ENCODE measurements at places on chromosomes 11 and 22. TPM values are rescaled to one million over a fixed set of nuclear protein-coding genes. Genes with fewer than 3 reads are reported as not detected.

GRCh38 chr11:63958008-63958407 lies 16.4 kb upstream of the COX8A start:
- peaks cover 7% of the 10 kb centered on the region for H3K4me1 ChIP-seq
- H3K27ac ChIP-seq = no peak overlapping the region
- no peak for DNase-seq
- peaks cover 28% of the 10 kb centered on the region for H3K36me3 ChIP-seq
- no peaks in the 10 kb centered on the region for H3K27me3 ChIP-seq
- H3K4me3 ChIP-seq = no peak overlapping the region

GRCh38 chr11:84471501-84471900 lies 1155.6 kb downstream of the DLG2 start:
- H3K4me3 ChIP-seq = no peak overlapping the region
- H3K27ac ChIP-seq = no peak overlapping the region
- no peak for DNase-seq
- H3K36me3 ChIP-seq = no peaks in the 10 kb centered on the region
- H3K27me3 ChIP-seq = no peaks in the 10 kb centered on the region

- no peak for DNase-seq
- no peaks in the 10 kb centered on the region for H3K36me3 ChIP-seq
- no peak overlapping the region for H3K4me3 ChIP-seq
- no peaks in the 10 kb centered on the region for H3K27me3 ChIP-seq
Measured at GRCh38 chr11:75505916-75506692, 19.6 kb downstream of the GDPD5 start.

DNA sequence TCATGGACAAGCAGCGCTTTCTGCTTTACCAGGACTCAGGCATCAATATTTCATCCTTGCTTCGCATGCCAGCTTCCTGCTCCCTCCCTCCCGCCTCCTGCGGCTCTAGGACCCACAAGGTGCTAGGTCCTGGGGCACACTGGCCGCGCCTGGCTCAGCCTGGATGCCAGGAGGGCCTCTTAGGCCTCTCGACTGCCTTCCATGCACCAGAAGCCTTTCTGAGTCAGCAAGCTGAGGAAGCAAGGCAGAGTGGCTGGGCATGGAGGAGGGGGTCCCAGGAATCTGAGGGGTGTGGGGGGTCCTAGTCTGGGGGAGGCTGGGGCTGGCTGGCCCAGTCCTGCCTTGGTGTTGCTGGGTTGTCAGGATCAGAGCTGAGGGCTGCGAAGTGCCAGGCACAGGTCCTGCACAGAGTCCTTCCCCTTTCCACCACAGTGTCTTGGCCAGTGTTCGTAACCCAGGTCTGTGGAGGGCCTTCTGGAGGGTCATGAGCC lies 61.0 kb upstream of the THY1 start:
- no peak for DNase-seq
- H3K27me3 ChIP-seq = peaks cover 56% of the 10 kb centered on the region
- H3K27ac ChIP-seq = no peak overlapping the region
- no peak overlapping the region for H3K4me3 ChIP-seq

GRCh38 chr11:82831364-82831763 lies 68.9 kb downstream of the PRCP start:
- no peak for DNase-seq
- no peak overlapping the region for H3K27ac ChIP-seq
- H3K4me1 ChIP-seq = no peaks in the 10 kb centered on the region
- H3K27me3 ChIP-seq = no peaks in the 10 kb centered on the region
- H3K4me3 ChIP-seq = no peak overlapping the region

GRCh38 chr22:30408388-30409102 lies 11.7 kb downstream of the SEC14L2 start:
- peaks cover 2% of the 10 kb centered on the region for H3K4me1 ChIP-seq
- H3K27me3 ChIP-seq = no peaks in the 10 kb centered on the region
- H3K27ac ChIP-seq = no peak overlapping the region
- no peak overlapping the region for H3K4me3 ChIP-seq
- peak; percentile 65 for DNase-seq
- H3K36me3 ChIP-seq = peaks cover 39% of the 10 kb centered on the region

GRCh38 chr22:45885941-45886395 lies 91.0 kb downstream of the WNT7B start:
- no peaks in the 10 kb centered on the region for H3K36me3 ChIP-seq
- peaks cover 27% of the 10 kb centered on the region for H3K27me3 ChIP-seq
- H3K4me1 ChIP-seq = peaks cover 4% of the 10 kb centered on the region
- no peak overlapping the region for H3K4me3 ChIP-seq
- no peak overlapping the region for H3K27ac ChIP-seq

GRCh38 chr22:22887621-22888503 lies at the start of gene IGLL5:
IGLL5 (plus strand) TSS chr22:22887816; CDS start chr22:22888054, 238 bp downstream.
- H3K36me3 ChIP-seq = no peaks in the 10 kb centered on the region
- peaks cover 6% of the 10 kb centered on the region for H3K27me3 ChIP-seq
- H3K4me1 ChIP-seq = no peaks in the 10 kb centered on the region
- DNase-seq = no peak
- no peak within 1 kb of the TSS for H3K27ac ChIP-seq

DNA sequence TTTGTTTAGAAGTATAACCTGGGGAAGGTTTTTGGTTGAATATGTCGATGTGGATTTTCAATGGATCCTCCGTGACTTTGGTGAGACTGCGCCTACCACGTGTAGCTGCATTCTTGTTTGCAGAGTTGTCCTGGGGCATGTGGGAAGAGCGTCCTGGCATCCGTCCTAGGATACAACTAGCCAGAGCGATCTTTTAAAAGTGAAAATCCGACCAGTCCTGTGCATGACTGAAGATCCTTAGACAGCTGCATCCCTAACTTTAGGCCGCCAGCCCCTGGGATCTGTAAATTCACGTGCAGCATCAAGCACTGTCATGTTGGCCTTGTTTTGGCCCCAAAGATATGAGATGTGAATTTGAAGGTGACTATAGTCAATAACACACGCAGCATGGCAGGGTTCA lies 22.4 kb upstream of the THY1 start:
- no peak for DNase-seq
- no peak overlapping the region for H3K4me3 ChIP-seq
- no peaks in the 10 kb centered on the region for H3K27me3 ChIP-seq
- peaks cover 15% of the 10 kb centered on the region for H3K4me1 ChIP-seq

DNA sequence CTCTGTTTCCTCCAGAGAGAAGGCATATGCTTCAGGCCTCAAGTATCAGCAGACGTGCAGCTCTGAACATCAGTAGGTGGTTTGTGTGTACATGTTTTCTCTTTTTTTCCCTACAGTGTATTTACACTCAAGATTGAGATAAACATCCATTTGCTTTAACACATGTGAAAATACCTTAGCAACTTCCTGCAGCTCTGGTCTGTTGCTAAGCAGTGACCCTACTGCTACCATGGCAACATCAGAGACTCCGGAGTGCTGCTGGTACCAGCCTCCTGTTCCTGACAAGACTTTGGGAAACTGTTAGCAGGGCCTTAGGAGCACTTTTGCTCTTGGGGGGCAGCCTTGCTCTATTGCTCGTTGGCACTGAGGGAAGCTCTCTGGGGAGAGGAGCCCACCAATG lies 221.2 kb upstream of the PLET1 start:
- H3K4me3 ChIP-seq = no peak overlapping the region

DNA sequence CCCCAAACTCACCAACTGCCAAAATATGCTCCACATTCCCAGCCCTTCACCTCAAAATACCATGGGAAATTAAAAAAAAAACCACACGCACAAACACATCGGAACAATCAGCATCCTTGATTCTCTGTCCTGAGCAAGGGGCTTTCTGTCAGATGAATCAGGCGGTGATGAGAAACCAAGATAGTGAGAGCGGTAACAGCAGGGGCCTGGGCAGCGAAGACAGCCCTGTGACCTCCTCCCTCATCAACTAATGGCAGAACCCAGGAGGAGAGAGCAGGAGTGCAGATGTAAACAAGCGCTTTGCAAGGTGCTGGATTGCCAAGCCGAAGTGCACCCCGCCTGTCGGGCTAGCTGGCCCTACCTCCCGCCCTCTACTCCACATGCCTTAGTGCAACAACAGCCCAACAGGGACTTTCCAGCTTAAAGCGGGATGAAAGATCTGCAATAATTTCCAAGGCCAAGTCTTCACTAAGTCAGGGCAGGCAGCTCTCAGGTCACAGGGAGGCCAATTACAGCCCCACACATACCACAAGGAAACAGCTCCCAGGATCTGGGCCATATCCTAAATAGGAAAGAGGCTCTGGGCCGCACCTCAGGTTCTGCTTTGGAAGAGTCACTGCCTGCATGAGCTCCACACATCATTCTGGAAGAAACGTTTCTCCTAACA lies 72.2 kb upstream of the BID start:
- no peaks in the 10 kb centered on the region for H3K4me1 ChIP-seq
- H3K27ac ChIP-seq = no peak overlapping the region
- 0 out of 2 replicates have a peak, but pooled peaks cover 2% of the 10 kb centered on the region for H3K36me3 ChIP-seq
- no peaks in the 10 kb centered on the region for H3K27me3 ChIP-seq

DNA sequence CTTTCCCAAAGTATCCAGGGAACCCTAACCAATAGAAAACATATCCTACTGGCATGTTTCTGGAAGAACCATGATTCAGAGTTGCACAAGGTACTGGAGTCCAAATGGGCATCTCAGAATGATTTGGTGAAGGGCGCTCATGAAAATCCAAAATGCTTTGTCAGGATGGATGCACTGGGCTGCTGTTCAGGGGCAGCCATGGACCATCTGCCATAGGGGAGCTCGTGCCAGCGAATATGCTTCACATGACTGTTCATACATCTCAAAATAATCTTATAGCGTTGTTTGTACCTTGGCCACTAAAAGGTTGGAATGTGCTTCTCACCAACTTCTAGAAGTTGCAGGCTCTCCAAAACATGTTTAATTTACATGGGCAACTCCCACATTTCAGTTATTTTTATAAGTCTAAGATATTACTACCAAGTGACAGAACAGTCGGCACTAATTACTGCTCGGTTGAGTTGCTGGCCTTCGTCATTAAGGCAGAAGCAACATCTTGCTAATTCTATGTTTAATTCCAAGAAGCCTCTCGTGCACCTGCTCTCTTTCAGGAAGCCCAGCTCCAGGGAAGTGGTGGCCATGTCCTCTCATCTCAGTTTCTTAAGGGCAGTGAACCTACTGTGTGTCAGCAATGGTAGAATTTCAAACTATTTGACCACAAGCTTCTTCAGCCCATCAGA lies 1497.7 kb downstream of the TBC1D22A start:
- no peak for DNase-seq
- H3K27me3 ChIP-seq = no peaks in the 10 kb centered on the region
- no peaks in the 10 kb centered on the region for H3K4me1 ChIP-seq
- H3K36me3 ChIP-seq = no peaks in the 10 kb centered on the region
- H3K4me3 ChIP-seq = no peak overlapping the region

DNA sequence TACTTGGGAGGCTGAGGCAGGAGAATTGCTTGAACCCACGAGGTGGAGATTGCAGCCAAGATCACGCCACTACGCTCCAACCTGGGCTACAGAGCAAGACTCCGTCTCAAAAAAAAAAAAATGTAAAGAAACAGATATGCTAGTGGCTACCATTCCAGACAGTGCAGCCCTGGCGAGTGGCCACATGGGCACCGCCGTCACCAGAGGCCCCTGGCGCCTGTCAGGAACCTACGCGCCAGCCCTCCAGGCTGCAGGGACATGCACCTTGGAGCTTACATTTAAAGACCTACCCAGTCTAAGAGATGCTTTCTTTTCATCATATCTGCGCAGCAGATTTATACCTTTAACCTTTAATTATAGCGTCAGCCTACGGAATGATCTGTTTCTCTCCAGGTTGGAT lies 37.2 kb upstream of the IGSF9B start:
- no peak overlapping the region for H3K4me3 ChIP-seq
- DNase-seq = no peak
- H3K36me3 ChIP-seq = no peaks in the 10 kb centered on the region
- H3K4me1 ChIP-seq = no peaks in the 10 kb centered on the region
- no peak overlapping the region for H3K27ac ChIP-seq

- H3K27me3 ChIP-seq = peaks cover 12% of the 10 kb centered on the region
- no peak overlapping the region for H3K27ac ChIP-seq
- no peak for DNase-seq
- no peaks in the 10 kb centered on the region for H3K36me3 ChIP-seq
Measured at GRCh38 chr11:8069771-8070170, 11.2 kb upstream of the TUB start.

DNA sequence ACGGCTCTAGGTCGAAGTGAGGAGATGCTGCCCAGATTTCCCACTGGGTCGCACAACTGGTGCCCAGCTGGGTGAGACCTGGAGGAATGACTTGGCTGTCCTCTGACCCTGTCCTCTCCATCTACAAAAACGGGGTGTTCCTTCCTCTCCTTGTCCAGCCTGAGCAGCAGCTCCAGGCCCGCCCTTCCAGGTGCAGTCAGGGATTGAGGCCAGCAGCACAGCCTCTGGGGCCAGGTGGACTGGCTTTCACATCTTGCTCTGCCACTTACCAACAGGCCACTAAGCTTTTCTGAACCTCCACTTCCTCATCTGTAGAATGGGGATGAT lies 91.7 kb upstream of the LMO1 start:
- no peak overlapping the region for H3K4me3 ChIP-seq
- DNase-seq = no peak
- no peaks in the 10 kb centered on the region for H3K36me3 ChIP-seq
- H3K27ac ChIP-seq = no peak overlapping the region

- H3K4me1 ChIP-seq = peaks cover 23% of the 10 kb centered on the region
- no peaks in the 10 kb centered on the region for H3K27me3 ChIP-seq
- DNase-seq = peak; percentile 41
- peak overlapping the region; percentile 42 for H3K27ac ChIP-seq
Measured at GRCh38 chr11:43917851-43918250, 24.6 kb upstream of the C11orf96 start.

GRCh38 chr11:117621226-117621625 lies 175.8 kb downstream of the DSCAML1 start:
- DNase-seq = peak; percentile 18
- no peaks in the 10 kb centered on the region for H3K36me3 ChIP-seq
- H3K27me3 ChIP-seq = peaks cover 3% of the 10 kb centered on the region
- no peaks in the 10 kb centered on the region for H3K4me1 ChIP-seq

GRCh38 chr11:118705791-118706545 lies 26.5 kb upstream of the TREH start:
- H3K27ac ChIP-seq = no peak overlapping the region
- no peaks in the 10 kb centered on the region for H3K4me1 ChIP-seq
- no peak overlapping the region for H3K4me3 ChIP-seq

DNA sequence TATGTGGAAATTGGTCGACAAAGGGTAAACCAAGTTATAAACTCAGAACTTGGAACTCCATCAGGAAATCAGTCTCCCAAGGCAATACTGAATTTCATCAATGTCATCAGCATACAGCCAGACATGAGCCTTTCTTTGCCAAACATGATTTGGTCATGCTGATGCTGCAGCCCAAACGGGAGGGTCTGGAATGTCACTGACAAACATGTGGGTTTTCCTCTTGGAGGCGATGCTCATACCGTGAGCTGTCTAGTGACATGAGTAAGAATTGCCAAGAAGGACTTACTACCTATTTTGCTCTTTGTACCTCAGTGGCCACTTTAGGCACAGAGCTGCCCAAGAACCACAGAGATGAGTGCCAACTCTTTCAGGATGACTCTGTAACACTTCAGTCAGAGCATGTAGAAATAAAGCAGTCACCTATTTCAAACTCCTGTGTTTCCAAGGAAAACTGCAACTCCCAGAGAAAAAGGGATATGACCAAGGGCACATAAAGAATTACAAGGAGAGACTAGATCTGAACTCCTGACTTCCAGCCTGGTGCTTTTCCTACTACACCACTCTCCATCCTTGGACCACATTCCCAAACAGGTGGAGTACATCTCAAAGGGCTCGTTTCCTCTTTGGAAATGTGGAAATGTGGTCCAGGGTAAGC lies 24.3 kb upstream of the MRGPRX2 start:
- H3K27ac ChIP-seq = no peak overlapping the region
- H3K27me3 ChIP-seq = peaks cover 7% of the 10 kb centered on the region
- no peak overlapping the region for H3K4me3 ChIP-seq
- no peaks in the 10 kb centered on the region for H3K36me3 ChIP-seq
- no peaks in the 10 kb centered on the region for H3K4me1 ChIP-seq

VSIG10L2 gene
- not detected for polyA plus RNA-seq

TESMIN gene
- 2.2 TPM for polyA plus RNA-seq

TUBA8 gene
- 2.8 TPM for polyA plus RNA-seq

C11orf16 gene
- not detected for polyA plus RNA-seq

ADM gene
- 357 TPM for polyA plus RNA-seq

PANX3 gene
- not detected for polyA plus RNA-seq

UPK3A gene
- polyA plus RNA-seq = not detected

UCP3 gene
- polyA plus RNA-seq = 0.80 TPM

PNPLA5 gene
- polyA plus RNA-seq = 0.13 TPM

DHCR7 gene
- polyA plus RNA-seq = 43.3 TPM

All from IMR-90 (cell line).